ENCODE measurements at places on chromosomes 3 and 15.

GRCh38 chr3:134542287-134542958, 56.6 kb downstream of the CEP63 start:
- DNase-seq = no peak

DNA sequence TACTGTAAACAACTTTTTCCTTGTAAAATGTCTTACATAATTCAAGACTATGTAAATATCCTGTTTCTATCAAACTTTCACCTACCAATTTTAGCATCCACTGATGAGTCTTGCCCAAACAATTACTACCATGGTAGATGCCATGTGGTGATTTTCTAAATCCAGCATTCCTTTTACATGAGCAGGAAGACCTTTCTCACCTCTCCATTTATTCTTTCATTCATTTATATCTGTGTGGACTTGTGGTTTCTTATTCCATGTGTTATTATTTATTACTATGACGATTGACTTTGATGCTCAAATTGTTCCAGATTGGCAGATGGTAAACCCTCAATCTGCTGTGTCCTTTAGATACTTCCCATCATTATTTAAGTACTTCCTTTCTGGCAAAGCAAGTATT, 62.4 kb downstream of the IFT57 start:
- DNase-seq = no peak

GRCh38 chr15:78479650-78480049, 27.7 kb upstream of the HYKK start:
- no peak for DNase-seq

DNA sequence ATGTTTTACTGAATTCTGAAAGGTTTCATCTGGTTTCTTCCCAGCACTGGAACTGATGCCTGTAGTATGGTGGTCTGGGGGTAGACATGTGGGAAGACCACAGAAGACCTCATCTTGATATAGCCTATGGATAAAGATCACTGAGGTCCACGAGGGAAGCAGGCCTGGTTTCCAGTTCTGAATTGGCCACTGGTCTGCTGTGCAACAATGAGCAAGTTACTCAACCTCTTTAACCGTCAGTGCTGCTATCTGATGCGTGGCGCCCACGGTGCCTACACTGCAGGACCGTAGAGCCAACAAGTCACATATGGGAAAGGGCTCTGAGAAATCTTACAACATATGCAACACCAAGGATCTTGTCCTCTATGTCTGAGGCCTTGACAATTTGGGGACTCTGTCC, 13.3 kb downstream of the TLE3 start:
- no peak for DNase-seq

GRCh38 chr3:130702985-130703384, 43.6 kb downstream of the PIK3R4 start:
- no peak for DNase-seq

All from T follicular helper cell (primary cell).